Lower leg skin (tissue), 4 donors: ENCODE measurements at places on chromosomes 16 and 17. TPM values are rescaled to one million over a fixed set of nuclear protein-coding genes. Genes with fewer than 3 reads are reported as not detected.

CCL3 gene
- 2.9 TPM for total RNA-seq

NPIPA5 gene
- total RNA-seq = 2.5 TPM

CDRT15 gene
- not detected for total RNA-seq

GINS2 gene
- 0.98 TPM for total RNA-seq

TNS4 gene
- total RNA-seq = 546 TPM
